Head of caudate nucleus (tissue), 42 donors: ENCODE measurements at places on chromosomes 4 and X.

GRCh38 chrX:104310657-104311254 is 56.0 kb upstream of the ESX1 start:
- no peak for DNase-seq

DNA sequence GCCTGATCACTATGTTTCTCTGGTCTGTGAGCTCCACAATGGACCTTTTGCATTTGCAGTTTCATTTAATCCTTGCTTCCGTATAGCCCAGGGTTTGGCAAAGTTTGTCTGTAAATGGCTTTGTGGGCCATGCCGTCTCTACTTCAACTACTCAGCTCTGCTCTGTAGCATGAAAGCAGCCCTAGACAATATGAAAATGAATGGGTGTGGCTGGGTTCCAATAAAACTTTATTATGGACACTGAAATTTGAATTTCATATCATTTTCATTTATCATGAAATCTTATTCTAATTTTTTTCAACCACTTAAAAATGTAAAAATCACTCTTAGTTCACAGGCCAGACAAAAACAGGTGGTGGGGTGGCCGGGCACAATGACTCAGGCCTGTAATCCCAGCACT is 41.5 kb downstream of the ACE2 start:
- no peak for DNase-seq

GRCh38 chr4:152278505-152279233 is 257.2 kb downstream of the FBXW7 start:
- DNase-seq: peak; percentile 76

DNA sequence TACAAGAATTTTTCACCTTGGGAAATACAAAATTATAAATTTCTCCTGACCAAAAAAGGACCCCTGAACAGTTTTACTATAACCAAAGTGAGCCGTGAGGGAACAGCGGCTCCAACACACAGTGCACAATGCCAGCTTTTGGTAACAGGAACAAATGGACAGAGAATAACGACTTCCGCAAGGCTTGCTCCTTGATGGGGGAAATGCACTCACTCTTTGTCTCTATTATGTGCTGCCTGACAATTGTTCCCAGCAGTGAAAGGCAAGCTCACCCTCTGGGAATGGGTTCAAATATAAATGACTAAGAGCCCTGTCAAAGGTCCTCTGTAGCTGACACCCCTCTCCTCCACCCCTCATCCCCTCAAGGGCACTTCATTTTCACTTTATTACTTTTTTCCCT is 325.8 kb upstream of the GALNT7 start:
- DNase-seq: no peak

DNA sequence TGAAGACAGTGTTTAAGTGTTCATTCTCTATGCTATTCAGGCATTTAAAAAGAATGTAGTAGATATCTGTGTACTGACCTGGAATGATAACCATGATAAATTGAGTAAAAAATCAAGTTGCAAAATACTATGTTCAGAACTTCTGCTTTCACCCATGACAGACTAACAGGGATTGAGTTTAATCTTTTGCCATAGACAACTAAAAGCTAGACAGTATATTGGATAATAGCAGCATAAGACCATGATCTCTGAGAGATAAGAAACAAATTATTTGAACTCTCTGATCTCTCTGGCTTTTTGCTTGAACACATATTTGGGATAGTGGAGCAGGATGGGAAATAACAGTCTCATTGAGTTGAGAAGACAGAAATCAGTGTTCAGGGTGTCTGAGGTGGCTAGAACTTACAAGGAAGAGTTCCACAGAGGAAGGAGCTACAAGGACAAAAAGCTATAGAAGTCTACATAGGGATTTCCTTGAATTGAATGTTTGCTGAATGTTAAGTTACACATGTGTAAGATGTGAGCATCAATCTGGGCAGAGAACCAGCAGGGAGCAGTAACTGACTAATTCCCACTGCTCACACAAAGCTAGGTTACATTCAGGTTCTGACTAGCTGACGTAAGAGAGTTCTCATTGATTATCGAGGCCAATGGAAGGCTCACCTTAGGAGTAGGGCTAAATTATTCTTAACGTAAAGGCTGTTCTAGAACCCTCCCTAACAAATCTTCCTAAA is 60.4 kb downstream of the SLC30A9 start:
- DNase-seq: no peak

DNA sequence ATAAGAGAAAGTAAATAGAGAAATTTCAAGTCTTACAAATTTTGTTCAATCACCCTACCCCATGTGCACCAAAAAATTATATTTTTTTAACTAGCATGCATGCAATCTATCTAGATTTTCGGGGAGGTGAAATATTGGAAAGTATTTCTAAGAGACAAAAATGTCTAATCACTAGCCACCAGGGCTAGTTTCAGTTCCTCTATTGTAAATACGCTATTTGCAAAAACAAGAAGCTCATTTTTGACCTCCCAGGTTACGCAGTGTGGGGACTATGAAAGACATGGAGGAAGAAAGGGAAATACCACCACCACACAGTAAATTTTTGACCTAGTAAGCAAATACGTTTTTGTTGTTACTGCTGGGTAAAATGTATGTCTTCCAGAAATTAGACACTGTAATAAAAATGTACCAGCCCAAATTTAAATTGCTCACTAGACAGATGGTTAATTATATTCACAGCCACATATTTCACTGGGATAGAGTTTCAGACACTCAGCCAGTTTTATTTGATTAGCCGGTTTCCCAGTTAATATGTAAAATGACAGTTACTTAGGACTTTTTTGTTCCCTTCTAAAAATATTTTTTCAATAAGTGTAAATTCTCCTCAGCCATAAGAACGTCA is 2.2 kb downstream of the NEXMIF start:
- DNase-seq: no peak

DNA sequence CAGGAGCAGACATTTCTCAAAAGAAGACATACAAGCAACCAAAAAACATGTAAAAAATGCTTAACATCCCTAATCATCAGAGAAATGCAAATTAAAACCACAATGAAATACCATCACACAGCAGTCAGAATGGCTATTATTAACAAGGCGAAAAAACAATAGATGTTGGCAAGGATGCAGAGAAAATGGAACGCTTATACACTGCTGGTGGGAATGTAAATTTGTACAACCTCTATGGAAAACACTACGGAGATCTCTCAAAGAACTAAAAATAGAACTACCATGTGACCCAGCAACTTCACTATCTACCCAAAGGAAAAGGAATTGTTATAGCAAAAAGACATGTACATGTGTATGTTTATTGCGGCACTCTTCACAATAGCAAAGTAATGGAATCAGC is 71.5 kb downstream of the PPP4R3C start:
- DNase-seq: no peak

DNA sequence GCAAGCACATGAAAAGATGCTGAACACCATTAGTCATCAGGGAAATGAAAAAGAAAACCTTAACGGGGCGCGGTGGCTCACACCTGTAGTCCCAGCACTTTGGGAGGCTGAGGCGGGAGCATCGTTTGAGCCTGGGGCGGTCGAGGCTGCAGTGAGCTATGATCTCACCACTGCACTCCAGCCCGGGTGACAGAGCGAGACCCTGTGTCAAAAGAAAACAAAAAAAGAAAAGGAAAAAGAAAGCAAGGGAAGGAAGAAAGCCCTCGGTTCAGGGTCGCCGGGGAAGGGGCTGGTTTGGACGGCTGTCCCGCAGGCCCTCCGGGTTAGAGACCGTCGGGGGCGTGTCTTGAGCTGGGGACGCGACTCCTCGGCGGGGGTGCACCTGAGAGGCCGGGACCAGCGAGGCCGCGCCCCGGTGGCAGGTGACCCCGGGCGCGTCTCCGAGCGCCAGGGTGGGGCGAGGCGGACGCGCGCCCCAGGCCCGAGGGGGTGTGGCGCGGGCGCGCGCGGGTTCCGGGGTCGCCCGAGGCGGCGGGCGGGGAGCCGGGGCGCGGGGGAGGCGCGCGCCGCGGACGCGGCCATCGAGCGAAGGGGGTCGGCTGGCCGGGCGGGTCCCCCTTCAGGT is 478 bp upstream of the PLXNA3 start:
- peak; percentile 21 for DNase-seq

- DNase-seq: peak; percentile 28
Measured at GRCh38 chrX:64204701-64205440, 637 bp downstream of the AMER1 start.

- no peak for DNase-seq
Measured at GRCh38 chr4:166823848-166824247, 410.4 kb downstream of the SPOCK3 start.

GRCh38 chr4:47667552-47667951 is 170.3 kb downstream of the CORIN start:
- no peak for DNase-seq

DNA sequence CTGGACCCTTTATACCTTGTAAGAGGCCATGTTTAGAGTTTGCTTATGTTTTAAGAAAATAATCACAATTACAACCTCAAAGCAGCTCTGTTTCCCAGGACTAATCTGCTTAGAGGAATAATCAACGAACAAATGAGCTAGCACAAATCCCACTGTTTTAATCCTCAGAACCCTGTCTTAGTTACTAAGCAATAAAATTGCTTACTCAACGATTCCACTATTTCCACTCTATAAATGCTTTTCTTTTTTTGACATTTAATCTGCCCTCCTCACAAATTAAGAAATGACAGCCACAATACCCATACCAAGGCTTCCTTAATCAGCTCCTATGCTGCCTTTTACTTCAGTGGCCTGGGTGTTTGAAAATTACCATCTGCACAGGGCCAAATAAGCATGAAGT is 48.8 kb downstream of the FAM120C start:
- no peak for DNase-seq

DNA sequence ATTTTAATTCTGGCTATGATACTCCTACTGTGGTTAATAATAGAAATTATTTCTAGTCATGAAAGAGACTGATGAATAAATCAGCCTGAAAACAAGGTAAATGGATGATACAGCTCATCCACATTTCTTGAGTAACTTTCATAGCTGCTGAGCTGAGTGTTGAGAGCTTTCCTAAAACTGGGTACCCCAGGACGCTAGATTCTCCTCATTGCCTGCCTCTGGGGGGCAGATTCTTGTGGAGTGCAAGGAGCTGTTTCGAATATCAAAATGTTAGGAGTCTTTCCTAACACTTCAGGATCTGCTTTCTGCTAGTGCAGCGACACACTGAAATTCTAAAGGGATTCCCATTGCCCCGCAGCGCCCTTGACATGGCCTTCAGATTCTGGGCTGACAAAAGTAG is 2.1 kb downstream of the MND1 start:
- no peak for DNase-seq

GRCh38 chr4:176238826-176239225 is 30.2 kb downstream of the ASB5 start:
- no peak for DNase-seq
